ENCODE measurements at places on chromosomes 16 and 17.

DNA sequence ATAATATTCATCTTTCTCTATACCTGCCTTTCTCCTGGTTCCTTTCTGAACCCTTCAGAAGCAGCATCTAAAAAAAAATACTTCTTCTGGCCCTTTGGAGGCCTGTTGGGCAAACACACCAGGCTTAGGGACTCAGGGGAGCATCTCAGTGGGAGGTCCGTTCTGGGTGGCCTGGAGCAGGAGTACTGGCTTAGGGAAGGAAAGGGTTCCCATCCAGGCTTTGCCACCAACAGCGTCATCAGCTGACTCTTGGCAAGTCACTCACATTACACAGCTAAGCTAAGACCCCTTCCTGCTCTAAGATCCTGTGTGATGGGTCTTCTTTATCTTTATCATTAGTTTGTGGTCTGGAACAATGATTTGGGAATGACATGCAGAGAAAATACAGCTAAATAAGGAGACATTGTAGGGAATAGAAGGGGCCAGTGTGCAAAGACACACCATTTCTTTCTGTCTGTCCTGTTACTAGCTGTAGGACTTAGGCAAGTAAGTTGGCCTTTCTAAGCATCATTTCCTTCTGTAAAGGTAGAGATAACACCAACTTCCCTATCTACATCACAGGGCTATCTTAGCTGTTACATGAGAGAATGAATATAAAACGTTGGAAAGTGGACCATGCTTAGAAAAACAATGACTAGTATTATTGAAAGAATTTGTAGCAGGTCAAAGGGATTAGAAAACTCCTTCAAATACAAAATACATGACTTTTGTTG, 9.9 kb downstream of the PCTP start:
- DNase-seq = no peak

GRCh38 chr17:35191001-35191695, 3.0 kb downstream of the SLC35G3 start:
- no peak for DNase-seq

GRCh38 chr16:50121721-50122445, 31.2 kb upstream of the TENT4B start:
- DNase-seq = no peak

GRCh38 chr16:88131256-88131655, 180.0 kb downstream of the BANP start:
- no peak for DNase-seq

- DNase-seq = no peak
These were observed 210.3 kb upstream of the AXIN2 start for GRCh38 chr17:65771704-65772103.

GRCh38 chr17:32287804-32288511, 22.3 kb downstream of the RHBDL3 start:
- DNase-seq = no peak

DNA sequence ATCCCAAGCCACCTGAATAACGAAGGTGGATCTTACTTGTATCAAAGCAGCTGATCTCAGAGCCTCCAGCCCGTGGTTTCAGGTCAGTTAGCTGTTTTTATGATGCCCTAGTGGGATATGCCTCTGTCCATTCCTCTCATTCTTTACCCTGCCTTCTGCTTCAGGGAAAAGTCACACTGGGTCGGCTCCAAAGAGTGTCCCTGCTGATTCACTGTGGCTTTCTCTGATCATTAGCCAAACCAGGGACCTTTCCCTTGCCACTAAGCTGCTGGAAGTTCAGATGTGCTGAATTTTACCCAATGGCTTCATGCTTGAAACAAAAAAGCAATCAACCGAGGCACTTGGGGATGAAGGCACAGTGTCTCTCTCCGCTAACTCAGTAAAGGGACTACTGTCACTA, 170.2 kb upstream of the SALL1 start:
- no peak for DNase-seq

GRCh38 chr16:15538507-15538906, 104.1 kb downstream of the BMERB1 start:
- DNase-seq = no peak

- no peak for DNase-seq
These were observed 29.5 kb upstream of the TMEM92 start for GRCh38 chr17:50244771-50245170.

DNA sequence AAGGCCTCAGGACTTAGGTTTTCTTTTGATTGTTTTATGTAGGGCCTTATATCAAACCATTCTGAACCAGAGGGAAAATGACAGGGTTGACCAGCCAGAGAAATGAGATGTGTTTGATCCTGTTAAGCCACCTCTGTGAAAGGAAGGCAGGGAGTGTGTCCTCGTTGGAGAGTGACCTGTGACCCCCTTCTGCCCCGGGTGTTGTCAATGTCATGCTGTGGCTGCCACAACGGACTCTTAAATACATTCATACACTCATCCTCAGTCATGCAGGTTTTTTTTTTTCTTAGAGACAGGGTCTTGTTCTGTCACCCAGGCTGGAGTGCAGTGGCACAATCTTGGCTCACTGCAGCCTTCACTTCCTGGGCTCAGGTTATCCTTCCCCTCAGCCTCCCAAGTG, 6.1 kb downstream of the MYCBPAP start:
- no peak for DNase-seq

Data from SIG-M5 (cell line).